DMS79 (cell line): ENCODE measurements at places on chromosomes 5 and 9.

DNA sequence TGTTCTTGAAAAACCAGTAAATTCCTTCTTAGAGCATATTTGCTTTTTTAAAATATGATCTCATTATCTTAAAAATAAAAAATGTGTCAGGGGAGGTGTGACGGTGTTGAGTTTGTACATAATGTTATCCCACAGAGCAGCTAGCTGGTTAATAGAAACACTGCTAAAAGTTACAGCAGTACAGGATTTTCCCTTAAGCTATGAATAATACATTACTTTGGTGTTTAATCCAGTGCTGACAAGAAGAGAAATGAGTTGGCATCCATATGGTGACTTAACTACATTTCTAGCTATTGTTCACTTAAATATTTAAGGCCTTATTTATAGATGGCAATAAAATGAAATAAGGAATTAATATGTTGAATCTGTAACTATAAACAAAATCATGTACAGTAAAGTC, 883.1 kb downstream of the CDH18 start:
- DNase-seq = no peak

GRCh38 chr5:17436761-17437221, 61.2 kb upstream of the TAF11L2 start:
- no peak for DNase-seq

- DNase-seq = no peak
Observed at GRCh38 chr5:10828241-10828640, 67.2 kb upstream of the DAP start.

- no peak for DNase-seq
Observed at GRCh38 chr9:72581694-72582093, 60.3 kb downstream of the TMC1 start.

- DNase-seq = no peak
Observed at GRCh38 chr5:92309336-92309991, 926.3 kb upstream of the ARRDC3 start.

GRCh38 chr5:144464306-144464705, 293.6 kb downstream of the KCTD16 start:
- DNase-seq = no peak

DNA sequence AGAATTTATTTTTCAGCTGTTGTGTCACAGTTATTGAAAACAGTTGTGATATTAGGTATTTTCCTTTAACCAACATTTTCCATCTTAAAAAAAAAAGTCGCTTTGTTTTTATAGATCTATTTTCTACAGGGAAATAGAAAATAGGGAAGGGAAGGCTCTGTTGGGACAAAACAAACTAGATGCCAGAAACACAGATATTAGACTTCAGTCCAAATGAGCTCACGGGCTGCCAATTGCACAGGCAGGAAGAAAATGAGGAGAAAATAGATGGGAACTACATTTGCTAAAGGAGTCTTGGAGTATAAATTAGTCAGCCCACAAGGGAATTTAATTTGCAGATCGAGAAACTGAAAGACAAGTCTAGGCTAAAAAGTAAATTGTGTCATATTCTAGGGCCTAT, 21.4 kb upstream of the ISOC1 start:
- DNase-seq = no peak

- DNase-seq = no peak
Observed at GRCh38 chr9:36346569-36346968, 53.5 kb downstream of the RNF38 start.

- DNase-seq = no peak
Observed at GRCh38 chr5:169544264-169544950, 39.2 kb upstream of the SPDL1 start.

- DNase-seq = no peak
Observed at GRCh38 chr9:111962021-111962420, 65.4 kb downstream of the UGCG start.

DNA sequence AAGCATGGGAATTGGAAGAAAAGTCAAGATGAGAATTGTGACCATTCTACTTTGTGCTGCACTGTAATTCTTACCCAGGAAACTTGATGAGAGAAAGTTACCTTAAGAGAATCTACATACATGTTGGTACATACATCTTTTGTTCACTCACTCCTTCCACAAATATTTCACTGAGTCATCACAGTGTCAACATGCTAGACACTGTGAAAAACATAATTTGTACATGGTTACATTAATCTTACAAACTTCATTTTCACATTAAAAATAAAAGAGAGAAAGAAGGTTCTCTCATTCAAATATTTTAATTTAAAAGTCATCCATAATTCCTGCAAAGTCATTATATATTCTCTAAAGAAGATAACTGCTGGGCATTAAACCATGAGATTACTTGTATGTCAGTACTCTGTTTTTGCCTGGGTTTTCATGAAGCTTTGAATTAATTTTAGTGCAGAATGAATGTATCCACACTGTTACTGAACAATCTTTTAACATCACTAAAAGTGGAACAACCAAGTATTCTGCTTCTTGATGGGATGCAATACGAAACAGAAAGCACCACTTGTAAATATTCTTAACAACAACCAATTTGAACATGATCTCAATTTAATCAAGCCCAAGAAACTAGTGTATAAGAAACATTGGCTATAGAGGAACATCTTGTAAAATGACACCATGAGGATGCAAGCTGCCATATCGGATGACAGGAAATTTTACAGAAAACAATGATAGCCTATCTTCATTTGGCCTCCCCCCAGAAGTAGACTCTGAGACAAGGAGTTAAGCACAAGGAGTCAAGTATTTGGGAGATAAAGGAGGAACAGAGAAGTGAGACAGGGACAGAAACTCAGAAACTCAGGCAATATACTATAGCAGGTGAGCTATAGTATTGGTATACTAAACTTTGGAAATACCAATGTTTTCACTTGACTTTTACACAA, 28.4 kb downstream of the ERP44 start:
- no peak for DNase-seq

GRCh38 chr9:20243841-20244240, 378.5 kb downstream of the MLLT3 start:
- no peak for DNase-seq

GRCh38 chr5:2549900-2550299, 201.6 kb downstream of the IRX2 start:
- DNase-seq = no peak

DNA sequence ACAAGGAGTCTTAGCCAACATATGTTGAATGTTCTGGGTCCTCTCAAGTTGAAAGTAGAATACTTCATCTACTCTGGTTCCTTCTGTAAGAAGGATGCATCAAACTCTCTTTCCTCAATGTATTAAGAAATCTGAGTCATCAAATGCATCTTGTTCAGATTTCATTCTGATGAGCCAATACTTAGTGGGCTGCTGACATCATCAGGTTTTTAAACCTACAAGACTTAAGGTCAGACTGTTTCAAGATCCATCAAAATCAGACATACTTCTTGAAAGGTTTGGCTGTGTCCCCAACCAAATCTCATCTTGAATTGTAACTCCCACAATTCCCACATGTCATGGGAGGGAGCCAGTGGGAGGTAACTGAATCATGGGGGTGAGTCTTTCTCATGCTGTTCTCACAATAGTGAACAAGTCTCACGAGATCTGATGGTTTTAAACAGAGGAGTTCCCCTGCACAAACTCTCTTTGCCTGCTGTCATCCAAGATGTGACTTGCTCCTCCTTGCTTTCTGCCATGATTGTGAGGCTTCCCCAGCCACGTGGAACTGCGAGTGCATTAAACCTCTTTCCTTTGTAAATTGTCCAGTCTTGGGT, 168.8 kb downstream of the RAPGEF6 start:
- DNase-seq = no peak

GRCh38 chr9:2263665-2264064, 248.5 kb downstream of the SMARCA2 start:
- no peak for DNase-seq

- no peak for DNase-seq
Observed at GRCh38 chr5:174082286-174082685, 36.8 kb downstream of the NSG2 start.

DNA sequence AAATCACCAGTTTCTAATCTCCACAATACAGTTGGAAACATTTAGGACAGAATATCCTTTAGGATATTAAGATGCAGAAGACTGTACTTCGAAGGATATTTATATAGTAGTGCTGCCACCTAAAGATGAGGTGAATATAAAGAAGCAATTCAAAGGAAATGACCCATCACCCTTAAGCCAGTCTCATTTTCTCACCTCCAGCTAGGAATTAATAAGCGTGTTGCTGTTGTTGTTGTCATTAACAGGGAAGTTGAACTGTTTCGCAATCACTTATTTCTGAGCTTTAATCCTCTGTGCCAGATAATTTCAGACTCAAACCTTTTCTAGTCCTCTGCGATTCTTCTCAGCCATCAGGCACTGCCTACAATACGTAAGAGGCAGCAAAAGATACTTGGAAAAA, 7.8 kb upstream of the PURA start:
- DNase-seq = no peak

GRCh38 chr5:176730815-176731475, 79.4 kb upstream of the UNC5A start:
- DNase-seq = no peak

- DNase-seq = no peak
Observed at GRCh38 chr9:121073038-121073437, 1.7 kb upstream of the CNTRL start.

DNA sequence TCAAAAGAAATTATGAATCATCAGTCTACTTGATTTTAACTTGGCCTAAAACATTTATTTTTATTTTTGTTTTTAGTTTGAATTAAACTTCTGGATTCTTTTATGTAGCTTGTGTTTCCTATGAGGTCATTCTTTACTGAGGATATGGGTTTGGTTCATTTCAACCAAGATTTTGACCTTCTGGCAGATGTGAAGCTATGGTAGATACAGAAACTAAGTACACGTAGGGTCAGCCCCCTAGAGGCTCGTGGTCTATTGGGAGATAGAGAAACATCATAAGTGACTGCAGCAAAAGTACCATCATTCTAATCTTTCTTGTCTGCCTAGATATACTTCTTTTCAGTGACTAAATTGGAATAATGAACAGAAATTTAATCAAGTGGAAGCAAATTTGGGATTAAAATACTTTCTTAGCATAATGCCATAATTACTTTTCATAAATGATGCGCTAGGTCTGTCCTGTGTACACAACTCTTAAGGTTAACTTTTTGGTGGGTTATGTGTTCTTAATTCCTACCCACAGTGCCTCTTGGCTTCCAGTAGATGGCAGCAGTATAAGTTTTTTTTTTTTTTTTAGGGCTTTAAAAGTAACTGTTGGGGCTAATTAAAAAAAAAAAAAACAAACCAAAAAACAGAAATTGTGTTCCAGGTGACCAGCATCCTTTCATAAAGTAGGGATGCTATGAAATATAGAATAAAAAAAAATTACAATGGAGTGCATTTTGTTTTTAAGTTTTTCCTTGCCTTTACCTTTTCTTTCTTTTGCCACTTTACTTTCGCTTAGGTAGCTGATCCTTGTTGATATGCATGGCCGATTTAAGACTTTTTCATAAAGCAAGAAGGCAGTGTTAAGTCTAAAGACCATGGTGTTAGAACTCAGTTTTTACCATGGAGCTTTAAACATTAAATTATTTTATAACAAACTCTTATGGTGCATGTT, 49.9 kb downstream of the LRRTM2 start:
- DNase-seq = no peak

- no peak for DNase-seq
Observed at GRCh38 chr5:31763424-31763823, 124.5 kb downstream of the PDZD2 start.

DNA sequence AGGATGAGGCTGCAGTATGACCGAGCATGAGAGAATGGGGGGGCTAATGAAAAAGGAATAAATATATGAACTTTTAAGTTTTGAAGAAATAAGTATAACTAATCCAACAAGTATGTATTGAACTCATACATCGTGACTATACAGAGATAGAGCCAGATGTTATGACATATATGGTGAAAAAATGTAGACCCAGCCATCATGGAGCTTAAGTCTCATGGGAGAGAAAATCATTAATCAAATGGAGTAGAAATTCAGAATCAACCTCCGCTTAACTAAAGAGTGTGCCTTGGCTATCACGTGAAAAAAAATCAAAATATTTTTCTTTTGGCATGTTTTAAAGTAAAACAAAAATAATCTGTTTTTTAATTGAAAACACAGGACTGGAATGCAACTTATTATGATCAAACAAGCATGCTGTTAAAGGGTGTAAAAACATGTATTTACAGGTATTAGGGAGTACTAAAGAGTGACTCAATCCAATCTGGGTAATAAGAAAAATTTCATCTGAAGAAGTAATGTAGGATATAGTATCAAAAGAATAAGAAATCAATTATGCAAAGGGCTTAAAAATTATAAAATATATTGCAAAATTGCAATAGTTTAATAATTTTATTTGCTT, 868.5 kb upstream of the NUDT12 start:
- DNase-seq = no peak

DNA sequence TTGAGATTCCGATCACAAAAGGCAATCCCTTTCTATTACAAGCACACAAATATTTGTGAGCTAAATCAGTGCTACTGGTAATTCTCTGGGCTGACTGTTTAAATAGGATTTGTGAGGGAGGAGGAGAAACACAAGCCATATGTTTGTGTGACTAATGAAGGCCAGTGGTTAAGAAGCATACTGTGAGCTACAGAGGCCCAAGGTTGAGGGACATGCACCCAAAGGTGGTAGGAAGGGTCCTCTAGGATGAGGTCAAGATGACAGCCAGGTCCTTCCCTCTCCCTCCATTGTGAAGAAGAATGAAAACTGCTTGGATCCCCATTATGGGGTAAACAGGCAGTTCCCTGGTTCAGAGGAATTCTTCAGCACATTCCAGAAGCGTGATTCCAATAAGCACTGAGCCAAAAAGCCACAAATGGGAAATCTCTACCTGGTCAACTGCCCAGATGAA, 83.9 kb downstream of the SPOCK1 start:
- no peak for DNase-seq

- no peak for DNase-seq
Observed at GRCh38 chr9:100775912-100776311, 198.0 kb downstream of the CAVIN4 start.

GRCh38 chr5:43772458-43772763, 169.4 kb downstream of the NNT start:
- no peak for DNase-seq

GRCh38 chr9:84121991-84122523, 141.5 kb downstream of the RMI1 start:
- DNase-seq = no peak

DNA sequence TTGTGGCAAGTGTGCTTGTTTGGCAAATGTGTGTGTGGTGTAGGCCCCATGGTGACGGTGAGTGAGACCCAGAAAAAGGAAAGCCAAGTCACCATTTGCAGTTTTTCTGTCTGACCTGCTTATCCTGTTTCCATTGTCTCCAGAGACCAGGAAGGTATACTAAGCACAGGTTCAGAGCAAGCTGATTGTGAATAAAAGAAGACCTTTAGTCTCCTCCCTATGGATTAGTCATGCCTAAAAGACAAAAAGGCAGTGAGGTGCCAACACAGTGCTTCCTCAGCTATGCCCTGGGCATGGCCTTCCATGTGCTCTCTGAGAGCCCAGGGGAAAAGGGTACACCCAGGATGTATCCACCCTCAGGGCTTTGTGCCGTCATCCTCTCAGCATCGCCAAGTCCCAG, 49.2 kb upstream of the SHOC1 start:
- no peak for DNase-seq

GRCh38 chr5:142871363-142872193, 101.4 kb downstream of the ARHGAP26 start:
- no peak for DNase-seq
